T-helper 22 cell (primary cell): ENCODE measurements at places on chromosomes 3 and 15.

DNA sequence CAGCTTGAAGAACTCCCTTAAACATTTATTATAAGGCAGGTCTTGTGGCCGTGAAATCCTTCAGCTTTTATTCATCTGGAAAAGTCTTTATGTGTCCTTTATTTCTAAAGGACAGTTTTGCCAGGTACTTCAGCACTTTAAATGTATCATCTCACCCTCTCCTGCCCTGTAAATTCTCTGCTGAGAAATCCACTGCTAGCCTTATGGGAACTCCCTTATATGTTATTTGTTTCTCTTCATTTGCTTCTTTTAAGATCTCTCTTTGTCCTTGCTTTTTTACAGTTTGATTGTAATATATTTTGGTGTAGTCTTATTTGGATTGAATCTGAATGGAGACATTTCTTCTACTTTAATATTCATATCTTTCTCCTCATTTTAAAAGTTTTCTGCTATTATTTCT lies 86.7 kb upstream of the RBMS3 start:
- DNase-seq = no peak

DNA sequence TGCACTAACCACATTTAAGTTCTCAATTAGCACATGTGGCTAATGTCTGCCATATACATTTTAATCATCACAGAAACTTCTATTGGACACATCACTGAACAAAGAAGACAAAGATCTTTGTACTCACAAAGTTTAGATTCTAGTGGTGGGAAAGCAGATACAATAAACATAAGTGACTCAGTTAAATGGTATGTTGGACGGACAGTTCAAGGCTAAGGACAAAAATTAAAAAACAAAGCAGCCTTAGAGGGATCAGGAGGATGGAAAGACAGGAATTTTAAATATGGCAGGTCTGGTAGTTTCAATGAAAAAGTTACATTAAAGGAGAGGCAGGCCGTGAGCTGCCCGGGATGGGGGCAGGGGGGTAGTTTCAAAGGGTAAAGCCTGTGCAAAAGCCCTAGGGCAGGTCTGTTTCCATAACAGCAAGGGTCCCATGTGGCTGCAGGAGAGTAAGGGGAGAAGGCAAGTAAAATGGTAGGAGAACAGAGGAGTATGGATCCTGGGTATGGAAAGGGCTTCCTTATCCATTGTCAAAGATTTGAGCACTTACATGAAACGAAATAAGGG lies 220.7 kb downstream of the FHIT start:
- DNase-seq = no peak

DNA sequence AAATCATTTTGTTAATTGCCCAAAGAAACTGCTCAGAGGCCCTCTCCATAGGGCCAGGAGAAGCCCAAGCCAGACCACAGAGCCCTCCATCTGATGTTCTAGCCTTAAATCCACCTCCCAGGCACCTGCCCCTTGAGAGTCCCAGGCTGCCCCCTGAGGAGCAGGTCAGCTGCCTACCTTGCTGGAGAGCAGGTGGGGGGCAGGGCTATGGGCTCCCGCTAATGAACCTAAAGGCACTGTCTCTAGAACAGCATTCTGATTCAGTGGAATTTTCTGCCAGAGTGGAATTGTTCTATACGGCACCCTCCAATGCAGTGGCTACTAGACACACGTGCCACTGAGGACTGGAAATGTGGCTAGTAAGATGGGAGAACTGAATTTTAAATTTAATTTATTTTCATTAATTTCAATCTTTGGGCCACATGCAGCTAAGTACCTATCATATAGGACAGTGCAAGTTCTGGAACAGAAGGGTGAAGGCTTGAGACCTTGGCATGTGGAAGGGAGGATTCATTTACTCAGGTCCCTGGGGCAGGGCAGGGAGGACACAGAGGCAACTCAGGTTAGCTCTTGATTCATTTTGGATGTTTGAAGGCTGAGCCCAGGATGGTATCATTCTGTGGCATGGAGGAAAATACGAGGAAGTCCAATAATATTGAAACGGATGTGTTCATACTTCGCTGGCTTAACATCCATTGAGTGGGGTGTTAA lies 11.4 kb downstream of the AMOTL2 start:
- no peak for DNase-seq

DNA sequence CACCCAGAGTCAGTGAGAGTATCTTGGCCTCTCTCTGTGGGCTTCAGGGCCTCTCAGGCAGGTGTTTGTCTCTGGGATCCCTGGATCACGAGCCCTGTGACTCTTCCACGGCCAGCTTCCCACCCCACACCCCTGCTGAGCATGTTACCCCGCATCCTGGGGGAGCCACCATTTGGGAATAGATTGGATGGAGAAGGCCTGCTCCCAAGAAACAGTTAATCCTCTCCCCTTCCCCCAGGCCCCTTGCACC lies 15.5 kb upstream of the SRP14 start:
- DNase-seq = no peak

- no peak for DNase-seq
Measured at GRCh38 chr3:142916605-142917004, 27.7 kb upstream of the PCOLCE2 start.

DNA sequence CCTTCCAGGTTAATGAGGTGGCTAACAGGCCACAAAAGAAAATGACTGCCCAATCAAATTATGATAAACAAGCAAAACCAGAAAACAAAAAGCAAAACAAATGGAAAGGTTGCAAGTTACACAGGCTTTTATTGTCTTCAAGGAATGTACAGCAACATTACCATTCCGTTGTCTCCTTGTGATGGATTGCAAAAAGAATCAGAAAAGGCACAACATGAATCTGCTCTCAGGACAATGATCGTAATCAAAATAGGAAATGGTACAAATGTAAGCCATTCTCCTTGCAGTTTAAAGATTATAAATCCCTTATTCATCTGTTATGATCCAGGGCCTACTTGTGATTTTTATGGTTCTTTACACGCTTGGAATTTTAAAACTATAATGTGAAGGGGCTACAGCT lies 125.8 kb downstream of the ECT2 start:
- no peak for DNase-seq

DNA sequence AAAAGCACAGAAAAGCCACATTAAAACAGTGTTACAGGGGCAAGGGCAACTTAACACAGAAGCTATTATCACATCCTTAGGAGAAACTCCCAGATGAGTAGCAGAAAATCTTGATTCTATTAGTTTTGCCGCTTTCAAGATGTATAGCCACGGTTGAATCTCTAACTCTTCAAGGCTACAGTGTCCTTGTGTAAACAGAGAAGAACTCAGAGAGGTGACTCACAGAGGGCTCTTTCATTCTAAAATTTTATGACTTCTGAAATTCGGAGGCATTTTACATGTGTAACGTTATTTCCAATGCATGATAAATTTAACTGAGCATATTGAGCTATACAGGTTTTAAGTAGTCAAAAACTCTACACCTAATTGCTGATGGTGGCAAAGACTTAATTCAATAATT lies 846.6 kb downstream of the GBE1 start:
- DNase-seq = no peak

DNA sequence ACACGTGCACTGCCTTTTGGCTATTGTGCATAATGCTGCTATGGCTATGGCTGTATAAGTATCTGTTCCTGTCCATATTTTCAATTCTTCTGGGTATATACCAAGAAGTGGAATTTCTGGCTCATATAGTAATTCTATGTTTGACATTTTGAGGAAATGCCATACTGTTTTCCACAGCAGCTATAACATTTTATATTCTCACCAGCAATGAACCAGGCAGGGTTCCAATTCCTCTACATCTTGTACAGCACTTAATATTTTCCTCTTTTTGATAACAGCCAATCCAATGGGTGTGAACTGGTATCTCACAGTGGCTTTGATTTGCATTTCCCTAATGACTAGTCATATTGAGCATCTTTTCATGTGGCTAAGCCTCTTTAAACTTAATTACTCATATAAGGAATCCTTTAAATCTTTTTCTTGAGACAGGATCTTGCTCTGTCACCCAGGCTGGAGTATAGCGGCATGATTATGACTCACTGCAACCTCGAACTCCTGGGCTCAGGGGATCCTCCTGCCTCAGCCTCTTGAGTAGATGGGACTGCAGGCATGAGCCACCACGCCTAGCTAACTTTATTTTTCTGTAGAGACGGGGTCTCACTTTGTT lies 38.1 kb upstream of the IGDCC4 start:
- DNase-seq = no peak

GRCh38 chr3:12179441-12179840 lies 20.7 kb upstream of the TIMP4 start:
- no peak for DNase-seq

- no peak for DNase-seq
Measured at GRCh38 chr15:68515371-68516095, 63.3 kb upstream of the CORO2B start.

GRCh38 chr3:133384331-133385027 lies 15.4 kb upstream of the BFSP2 start:
- DNase-seq = no peak

DNA sequence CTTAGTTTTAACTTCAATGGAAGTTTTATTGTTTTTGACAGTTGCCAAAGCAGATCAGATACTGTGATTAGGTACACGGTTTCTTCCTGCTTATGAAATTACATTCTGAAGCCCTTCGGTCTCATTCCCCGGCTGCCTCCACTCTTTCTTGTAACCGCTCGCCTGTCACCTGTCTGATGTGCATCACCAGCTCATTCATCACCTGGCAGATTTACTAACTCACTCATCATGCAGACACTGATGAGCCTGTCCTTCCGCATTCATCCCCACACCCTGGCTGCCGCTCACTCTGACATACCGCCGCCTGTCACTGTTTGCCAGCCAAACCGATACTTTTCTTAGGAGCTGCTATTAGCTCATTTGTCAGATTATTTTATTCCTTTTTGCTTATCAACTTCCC lies 82.8 kb upstream of the NSMCE3 start:
- no peak for DNase-seq

- DNase-seq = no peak
Measured at GRCh38 chr3:42593635-42594034, 3.0 kb downstream of the SS18L2 start.

DNA sequence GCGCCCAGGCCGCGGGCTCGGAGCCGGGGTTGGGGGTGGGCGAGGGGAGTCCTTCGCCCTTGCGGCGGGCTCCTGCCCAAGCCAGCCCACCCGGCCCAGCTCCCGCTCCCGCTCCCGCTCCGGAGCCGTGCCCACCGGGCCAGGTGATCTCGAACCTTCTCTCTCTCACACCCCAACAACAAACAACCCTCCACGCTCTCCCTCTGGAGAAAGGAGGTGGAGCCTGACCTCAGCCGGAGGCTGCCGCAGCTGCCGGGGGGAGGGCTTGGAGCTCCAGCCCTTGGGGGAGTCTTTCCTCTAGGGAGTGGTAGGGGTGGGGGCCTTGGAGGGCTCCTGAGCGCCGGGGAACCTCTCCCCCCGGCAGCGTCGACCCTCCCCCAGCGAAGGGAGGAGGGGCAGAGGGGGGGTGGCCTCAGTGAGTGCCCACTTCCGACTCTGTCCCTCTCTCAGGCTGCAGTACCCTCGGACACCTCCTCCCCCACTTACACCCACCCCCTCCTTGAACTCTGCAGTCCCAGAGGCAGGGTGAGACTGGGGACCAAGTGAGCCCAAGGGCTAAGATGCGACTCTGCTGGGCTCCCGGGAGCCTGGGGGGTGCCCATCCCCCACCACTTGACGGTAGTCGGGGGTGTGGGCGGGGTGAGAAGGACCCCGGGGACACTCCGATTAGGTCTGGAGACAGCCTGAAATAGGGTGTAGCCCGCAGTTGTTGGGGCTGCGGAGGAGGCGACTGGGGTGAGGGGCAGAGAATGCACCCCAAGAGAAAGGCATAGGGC lies 4.4 kb upstream of the BAHD1 start:
- DNase-seq = no peak

GRCh38 chr3:49805367-49805782 lies 2.3 kb downstream of the INKA1 start:
- no peak for DNase-seq

GRCh38 chr3:148922467-148922866 lies 57.4 kb downstream of the CPA3 start:
- no peak for DNase-seq

DNA sequence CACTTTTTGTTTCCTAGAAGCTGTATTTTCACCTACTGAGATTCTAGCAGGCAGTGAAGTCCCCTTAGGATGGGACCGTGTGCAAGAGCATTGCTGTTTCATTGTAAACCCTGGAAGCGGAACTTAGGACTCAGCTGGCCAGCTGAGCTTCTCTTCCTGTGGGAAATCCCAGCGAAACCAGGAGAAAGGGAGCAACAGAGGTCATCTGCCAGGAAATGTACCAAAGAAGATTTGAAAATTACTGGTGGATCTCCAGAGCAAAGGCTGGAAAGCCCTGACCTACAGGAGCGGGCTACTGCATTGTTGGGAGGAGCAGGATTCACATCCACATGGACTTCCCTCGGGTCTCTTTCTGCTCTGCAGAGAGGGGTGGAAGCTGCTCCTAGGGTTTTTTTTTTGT lies 7.6 kb upstream of the ADPRH start:
- no peak for DNase-seq

GRCh38 chr3:56838448-56838847 lies 36.7 kb upstream of the ARHGEF3 start:
- DNase-seq = no peak

- DNase-seq = no peak
Measured at GRCh38 chr3:148698190-148698810, 597 bp downstream of the AGTR1 start.

GRCh38 chr3:104132566-104133403 lies 1233.9 kb upstream of the ALCAM start:
- no peak for DNase-seq

GRCh38 chr3:56469141-56469540 lies 874 bp upstream of the ERC2 start:
- no peak for DNase-seq

DNA sequence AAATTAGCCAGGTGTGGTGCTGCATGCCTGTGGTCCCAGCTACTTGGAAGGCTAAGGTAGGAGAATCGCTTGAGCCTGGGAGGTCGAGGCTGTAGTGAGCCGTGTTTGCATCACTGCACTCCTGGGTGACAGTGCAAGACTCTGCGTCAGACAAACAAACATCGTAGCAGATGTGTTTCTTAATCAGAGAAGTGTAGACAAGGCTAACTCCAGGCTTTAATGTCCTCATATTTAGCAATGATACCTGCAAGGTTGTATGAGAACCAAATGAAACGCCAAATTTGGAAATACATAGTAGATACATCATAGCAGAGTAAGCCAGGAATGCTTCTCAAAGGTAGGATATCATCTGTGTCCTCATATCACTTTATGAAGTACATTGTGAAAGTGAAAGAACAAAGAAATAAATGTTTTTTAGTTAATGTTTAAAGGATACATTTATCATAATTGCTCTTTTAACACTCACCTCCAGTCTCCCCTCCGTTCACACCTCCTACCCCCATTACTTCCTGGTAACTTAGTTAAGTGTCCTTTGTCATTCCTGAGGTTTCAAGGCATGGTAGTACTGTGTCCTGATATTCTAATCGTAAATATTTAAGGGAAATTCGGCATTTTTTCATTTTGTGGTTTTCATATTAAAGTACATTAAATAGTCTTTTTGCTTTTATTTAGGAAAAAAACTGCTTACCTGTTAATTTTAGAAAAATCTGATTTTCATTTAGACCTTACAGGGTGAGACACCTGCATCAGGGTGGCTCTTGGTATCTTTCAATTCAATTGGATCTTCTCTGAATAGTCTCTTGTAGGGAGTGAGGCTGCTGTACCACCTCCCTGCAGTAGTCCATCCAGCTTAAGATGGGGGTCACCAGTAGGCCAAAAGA lies 96.1 kb downstream of the OPA1 start:
- no peak for DNase-seq
